AG08396 (cell line): ENCODE measurements at places on chromosomes 6 and 20.

DNA sequence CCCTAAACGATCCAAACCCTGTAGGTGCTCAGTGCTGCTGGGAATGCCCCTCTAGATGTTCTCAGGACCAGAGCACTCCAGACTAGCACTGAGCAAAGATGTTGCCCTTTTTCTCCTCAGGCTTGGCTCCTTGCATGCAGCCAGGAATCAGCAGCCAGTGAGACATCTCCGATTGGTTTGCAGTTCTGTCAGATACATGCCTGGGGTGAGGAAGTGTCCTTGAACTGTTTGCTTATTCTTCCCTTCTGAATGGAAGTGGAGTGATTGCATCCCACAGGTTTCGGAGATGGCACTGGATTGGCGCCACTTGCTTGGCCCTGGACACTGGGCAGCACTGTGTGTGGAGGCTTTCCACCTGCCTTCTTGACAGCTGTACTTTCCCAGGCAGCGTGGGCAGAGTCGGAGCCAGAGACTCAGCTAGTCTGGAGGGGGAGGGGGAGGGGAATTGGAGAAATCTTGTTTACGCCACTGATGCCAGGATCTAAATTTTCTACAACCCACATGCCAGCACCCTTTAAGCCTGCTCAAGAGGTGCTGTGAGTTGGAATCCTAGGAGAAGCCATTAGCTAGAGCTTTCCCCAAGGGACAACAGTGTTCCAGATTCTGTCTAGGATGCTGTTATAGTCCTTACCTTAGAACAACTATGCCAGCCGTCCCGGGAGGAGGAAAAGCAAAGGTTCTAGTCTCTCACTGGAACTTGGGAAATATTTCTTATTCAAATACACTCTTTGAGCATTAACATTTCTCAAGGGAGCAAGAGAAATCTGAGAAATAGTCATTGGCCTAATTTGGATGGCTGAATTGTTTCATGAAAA is 49.2 kb upstream of the SASH1 start:
- DNase-seq = no peak

DNA sequence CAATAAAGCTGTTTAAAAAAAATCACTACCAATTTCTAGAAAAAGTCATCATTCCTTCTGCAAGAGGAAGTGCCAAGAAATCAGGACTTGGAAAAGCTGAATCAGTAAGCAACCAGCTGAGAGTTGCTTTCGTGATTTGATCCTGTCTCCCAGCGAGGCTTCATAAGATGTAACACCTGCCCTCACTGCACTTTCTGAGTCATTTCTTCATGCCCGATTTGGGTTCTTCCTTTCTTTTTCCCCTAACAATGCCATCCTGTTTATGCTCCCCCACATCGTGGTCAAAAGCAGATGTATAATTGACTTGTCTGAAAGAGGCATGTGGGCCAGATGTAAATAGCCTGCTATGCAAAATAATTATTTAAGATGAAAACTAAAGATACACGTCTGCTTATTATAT is 52.1 kb downstream of the RIPOR2 start:
- peak; percentile 18 for DNase-seq

DNA sequence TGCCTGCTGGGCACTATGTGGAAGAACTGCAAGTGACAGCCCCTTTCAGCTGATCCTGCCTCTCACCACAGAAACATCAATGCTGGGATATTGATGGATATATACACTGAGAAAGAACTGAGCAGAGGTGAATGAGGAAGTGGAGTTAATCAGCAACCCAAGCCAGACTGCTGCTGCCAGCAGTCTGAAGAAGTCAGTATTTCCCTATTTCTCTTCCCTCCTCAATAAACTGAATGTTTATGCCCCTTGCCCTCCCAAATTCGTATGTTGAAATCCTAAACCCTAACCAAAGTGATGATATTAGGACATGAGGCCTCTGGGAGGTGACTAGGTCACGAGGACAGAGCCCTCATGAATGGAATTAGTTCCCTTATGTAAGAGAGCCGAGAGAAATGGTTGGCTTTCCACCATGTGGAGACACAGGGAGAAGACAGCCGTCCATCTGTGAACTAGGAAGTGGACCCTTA is 76.3 kb downstream of the CDK19 start:
- DNase-seq = no peak

DNA sequence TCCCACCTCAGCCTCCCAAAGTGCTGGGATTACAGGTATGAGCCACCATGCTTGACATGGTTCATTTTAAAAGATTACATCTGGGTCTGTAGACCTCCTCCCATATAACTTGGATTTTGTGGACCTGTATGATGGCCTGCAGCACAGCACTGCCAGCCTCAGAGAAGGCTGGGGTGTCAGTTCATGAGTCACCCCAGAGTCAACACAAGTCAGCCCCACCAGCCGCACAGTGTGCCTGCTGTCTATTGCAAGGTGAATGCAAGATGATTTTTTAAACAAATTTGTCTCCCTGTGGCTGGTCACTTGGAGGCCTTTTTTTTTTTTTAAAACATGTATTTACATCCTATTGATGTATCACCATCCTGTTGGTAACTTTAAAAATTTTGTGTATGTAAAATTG is 76.7 kb downstream of the RREB1 start:
- DNase-seq = no peak
